ENCODE measurements at places on chromosomes 7 and 10.

DNA sequence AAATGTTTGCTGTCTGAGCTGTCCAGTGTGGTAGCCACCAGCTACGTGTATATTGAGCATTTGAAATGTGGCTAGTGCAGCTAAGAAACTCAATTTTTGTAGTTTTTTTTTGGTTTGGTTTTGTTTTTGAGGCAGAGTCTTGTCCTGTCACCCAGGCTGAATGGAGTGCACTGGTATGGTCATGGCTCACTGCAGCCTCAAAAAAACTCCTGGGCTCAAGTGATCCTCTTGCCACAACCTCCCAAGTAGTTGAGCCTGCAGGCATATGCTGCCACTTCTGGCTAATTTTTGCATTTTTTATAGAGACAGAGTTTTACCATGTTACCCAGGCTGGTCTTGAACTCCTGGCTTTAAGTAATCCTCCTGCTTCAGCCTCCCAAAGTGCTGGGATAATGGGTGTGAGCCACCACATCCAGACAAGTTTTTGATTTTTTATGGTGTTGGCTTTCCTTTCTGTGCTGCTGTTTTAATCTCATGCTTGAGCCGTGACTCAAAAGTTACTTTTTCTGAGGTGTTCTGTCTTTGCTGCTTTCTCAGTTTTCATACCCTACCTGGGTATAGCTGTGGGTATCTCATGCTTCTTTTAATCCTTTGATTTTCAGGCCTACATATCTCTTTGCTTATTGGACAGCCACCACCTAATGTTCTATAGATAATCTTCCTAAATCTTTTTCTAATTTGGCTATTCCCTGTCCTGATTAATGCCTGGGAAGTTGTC is 16.0 kb downstream of the WAC start:
- no peak for DNase-seq

DNA sequence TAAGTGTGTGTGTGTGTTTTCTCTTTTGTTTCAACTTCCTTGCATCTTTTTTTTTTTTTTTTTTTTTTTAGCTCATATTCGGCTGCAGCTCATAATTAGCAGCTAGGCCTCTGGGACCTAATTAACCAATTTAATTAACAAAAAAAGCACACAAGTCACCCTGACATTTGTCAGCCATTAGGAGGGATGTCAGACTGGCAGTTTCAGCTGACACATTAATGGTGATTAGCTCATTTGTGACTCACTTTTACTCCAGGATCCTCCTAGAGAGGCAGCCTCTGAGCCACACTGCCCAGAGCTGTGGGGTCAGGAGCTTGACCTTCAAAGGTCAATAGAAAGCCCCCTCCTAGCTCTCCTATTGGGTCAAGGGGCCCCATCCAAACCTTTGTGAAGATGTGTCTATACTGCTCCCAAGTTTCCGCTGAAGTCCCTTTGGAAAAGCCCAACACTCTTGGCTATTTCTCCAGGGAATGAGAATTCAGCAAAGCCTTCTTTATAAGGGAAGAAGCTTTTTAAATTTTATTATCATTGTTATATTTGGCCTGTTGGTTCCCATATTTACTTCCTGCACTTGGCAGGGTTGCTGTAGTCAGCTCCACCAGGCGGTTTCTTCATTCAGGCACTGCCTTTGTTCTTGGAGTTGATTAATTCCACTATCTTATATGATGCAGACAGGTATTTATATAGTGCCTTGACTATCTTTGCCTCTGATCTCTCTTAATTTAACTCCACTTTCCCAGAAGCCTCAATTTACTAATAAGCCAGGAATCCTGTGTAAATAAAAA is 109.5 kb upstream of the HABP2 start:
- no peak for DNase-seq

DNA sequence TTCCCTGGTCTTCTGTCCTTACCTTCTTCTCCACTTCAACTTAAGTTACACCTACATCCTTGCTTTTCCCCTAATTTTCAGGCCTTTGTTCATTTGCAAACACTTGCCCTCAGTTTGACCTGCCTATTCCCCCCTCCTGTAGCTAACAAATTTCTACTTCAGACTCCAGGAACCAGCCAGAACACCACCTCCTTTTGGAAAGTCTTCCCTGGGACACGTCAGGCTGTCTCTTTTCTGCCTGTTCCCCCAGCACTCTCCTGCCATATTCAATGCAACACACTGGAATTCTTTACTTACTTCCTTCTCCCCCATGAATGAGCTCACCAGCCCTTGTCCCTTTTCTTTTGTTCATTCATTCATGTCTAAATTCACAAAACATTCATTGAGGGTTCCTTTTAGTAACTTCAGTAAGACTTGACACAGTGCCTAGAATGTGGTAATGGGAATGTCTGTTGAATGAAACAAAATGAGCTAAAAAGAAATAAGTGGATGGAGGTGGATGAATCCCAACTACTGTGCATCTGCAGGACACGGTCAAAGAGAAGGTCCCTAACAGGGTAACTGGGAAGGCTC is 478.0 kb downstream of the KCNMA1 start:
- no peak for DNase-seq

DNA sequence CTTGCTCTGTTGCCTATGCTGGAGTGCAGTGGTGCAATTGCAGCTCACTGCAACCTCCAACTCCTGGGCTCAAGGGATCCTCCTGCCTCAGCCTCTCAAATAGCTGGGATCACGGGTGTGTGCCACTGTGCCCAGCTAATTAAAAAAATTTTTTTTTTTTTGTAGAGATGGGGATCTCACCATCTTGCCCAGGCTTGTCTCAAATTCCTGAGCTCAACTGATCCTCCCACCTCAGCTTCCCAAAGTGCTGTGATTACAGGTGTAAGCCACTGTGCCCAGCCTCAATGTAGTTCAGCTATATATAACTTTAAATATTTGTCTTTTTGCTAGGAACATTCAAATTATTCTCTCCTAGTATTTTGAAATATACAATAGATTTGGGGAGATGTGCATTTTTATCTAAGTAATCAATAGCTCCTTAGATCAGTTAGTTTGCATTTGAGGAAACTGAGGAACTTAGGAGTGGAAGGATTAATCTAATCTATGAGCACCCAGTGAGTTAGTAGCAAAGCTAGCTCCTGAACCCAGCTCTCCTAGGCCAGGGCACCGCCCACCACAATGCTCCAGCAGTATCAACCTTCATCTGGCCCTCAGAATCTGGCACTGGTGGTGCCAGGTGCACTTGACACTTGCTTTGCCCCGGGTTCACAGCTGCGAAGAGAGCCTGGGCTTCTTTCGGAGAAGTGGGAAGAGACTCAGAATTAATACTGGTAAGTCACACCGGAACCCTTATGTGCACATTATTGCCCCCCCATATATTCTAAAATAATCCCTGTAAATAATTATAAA is 5.9 kb upstream of the LRMDA start:
- DNase-seq, result no peak

- DNase-seq, result no peak
Observed at GRCh38 chr7:80830584-80831285, 88.1 kb downstream of the SEMA3C start.

GRCh38 chr10:63681993-63682697 is 160.9 kb downstream of the REEP3 start:
- peak; percentile 55 for DNase-seq

- no peak for DNase-seq
Observed at GRCh38 chr7:104275900-104276299, 52.5 kb upstream of the LHFPL3 start.

GRCh38 chr7:101729241-101729883 is 88.1 kb upstream of the CUX1 start:
- DNase-seq, result peak; percentile 64

DNA sequence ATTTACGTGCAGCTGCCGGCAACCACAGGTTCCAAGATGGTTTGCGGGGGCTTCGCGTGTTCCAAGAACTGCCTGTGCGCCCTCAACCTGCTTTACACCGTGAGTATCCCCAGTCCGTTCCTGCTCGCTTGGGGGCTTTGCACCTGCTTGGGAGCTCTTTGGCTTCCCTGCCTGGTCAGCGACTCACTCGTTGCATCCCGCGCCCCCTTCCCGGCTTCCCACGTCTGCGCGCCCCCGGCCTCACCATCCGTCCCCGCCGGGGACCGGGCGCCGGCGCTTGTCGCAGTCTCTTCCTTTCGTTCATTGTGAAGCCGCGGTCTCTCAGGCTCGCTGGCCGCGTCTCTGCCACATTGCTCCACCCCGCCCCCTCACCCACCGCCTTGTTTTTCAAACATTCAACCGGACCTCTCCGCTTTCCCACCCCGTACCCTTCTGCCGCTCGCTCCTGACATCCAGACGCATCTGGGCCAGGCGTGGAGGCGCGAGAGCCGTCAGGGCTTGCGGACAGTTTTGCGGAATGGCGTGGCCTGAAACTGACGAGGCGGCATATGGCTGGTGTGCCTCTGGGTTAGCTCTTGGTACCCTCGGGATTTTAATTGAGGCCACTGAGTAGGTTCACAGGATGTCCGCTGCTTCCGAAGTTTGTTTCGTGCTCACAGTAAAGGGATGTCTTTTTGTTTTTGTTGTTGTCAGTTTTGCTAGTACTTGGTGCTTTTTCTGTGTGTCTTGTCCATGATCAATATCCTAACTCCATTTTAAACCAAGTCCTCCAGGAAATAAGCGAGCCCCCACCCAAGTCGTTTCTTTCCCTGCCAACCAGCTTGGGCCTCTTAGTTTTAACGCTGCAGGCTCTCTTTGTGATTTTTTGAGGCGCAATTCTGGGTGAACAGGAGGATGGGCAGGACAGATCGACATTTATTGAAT is 639 bp downstream of the TSPAN13 start:
- no peak for DNase-seq

GRCh38 chr10:124722798-124723783 is 21.1 kb downstream of the FAM53B start:
- no peak for DNase-seq

- no peak for DNase-seq
Observed at GRCh38 chr10:86434656-86435055, 68.1 kb upstream of the GRID1 start.

DNA sequence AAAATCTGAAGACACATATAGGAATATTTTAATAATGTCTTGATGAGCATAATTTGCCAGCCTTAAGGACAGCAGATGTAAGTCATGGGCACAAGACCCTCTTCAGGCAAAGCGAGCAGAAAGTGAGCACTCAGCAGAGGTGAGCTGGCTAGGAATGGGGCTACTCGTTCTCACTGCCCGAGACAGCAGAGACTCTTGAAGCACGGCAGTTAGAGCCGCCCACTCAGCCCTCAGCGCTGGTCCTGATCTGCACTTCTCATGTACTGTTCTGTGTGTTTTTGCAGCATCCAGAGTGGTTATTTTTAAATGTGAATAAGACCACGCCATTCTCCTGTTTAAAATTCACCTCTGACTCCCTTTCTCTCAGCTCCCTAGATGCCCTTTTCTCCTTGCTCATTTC is 65.3 kb downstream of the GFRA1 start:
- no peak for DNase-seq

DNA sequence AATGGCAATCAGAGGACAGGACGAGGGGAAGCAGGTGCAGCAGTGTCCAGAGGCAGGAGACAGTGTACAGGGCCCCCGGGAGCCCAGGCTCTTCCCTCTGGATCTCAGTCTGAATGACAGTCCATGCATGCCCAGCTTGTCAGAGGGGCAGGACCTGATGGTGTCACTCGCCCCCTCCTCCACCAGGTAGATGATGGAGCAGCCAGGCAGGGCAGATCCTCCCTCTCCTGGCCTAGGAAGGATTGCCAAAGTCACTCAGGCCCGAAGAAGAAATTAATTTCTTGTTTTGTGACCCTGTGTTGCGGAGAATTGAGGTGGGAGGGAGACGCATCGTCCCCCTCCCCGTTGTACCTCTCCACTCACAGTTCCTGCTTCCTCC is 4.0 kb downstream of the VSTM4 start:
- no peak for DNase-seq

DNA sequence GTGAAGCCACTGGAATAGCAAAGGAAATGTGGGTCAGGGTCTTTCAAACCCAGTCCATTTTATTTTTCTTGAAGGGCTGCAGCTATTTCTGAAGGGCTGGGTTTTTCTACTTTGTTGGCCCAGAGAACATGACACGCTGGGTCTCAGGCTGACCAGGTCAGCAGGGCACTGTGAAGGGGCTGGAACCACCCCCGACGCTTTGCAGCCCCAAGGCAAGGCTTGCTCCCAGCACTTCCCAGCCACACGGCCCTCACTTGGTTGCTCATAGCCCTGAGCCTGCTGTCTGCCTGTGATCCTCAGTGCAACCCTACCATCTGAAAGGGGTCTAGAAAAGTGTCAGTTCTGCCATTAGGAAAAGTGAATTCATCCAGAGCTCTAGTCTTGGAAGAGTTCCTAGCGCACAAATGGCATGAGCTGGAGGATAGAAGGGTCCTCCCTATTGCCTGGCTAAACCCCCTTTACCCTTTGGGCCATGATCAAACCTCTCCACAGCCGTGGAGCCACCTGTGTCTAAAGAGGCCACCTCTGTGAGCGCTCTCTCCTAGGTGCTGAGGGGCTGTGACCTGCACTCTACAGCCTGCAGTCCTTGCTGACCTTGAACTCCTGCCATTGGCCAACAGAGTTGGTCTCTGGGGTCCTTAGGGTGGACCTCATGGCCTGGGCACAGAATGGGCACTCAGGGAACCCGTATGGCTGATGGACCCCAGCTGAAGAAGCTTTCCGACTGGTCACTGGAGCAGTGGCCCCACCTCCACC is 132.0 kb downstream of the RGS10 start:
- no peak for DNase-seq

- DNase-seq, result peak; percentile 85
Observed at GRCh38 chr10:123997486-123998196, 95.8 kb downstream of the CHST15 start.

DNA sequence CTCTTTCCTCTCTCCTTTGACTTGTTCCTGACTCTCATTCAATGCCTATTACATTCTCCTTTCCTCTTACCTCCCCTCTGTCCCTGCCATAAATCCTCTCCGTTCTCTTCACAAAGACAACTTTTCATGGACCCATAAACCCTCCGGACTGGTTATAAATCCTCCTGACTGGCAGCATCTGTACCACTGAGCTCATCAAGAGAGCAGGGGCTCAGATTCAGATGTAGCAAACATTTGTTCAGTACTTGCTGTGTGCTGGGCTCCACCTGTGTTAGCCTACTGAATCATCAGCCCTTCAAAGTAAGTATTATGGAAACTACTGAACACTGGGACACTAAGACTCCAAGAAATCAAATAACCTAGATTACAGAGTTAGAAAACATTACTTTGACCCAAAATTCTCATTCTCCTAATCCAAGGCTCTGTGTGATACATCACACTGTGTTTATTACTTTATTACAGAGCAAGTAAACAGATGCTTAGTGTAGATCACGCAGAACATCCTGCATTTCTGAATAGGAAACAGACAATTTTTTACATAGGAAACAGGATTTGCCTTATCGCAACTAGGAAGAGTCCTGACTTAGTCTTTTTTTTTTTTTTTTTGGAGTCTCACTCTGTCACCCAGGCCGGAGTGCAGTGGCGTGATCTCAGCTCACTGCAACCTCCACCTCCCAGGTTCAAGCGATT is 108.6 kb upstream of the PDE1C start:
- no peak for DNase-seq

- no peak for DNase-seq
Observed at GRCh38 chr7:35454575-35455385, 200.9 kb upstream of the TBX20 start.

DNA sequence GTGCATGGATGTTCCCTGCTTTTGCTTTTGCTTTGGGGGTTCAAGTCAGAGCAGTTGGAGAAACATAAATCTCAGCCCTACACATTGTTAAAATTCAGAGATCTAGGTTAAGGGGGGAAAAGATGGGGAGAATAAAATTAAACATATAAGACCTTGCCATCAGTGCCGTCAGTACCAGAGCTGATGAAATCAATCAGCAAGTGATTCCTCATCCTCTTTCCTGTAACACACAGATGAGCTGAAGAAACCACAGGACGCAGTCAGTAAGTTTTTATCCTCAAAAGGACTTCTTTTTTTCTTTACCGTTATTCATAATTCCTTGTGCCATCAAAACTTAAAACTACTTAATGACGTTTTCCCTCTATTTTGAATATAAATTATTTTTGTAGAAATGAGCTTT is 5.9 kb downstream of the HECW1 start:
- DNase-seq, result no peak

Measured in AG04450 (cell line).